NCI-H2107 (cell line): ENCODE measurements at places on chromosomes 6 and 20.

GRCh38 chr6:32416036-32416435 is 9.1 kb upstream of the BTNL2 start:
- DNase-seq = no peak

- no peak for DNase-seq
Measured at GRCh38 chr6:157484181-157484580, 103.2 kb downstream of the ZDHHC14 start.

DNA sequence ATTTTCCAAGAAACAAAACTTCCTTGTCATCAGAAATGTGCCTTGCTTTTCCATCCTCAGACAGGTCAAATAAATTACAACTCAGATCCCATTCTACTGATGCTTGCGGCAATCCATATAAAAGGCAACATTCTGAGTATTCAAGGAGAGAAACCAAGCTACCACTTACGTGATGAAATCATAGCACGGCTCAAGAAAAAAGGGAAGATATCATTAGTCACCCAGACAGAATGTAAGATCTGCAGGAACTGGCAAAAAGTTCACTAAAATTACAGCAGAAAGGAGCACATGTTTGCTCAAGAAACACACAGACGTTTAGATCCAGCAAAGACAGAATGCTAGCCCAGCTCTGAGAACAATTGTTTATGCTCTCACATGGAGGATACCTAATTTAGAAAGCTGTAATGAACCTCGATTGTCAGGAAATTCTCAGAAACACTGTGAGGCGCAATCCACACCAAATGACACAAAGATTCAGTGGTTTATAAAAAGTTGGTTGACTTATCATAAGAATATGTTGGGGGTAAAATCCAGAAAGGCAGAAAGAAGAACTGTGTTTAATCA is 304.2 kb downstream of the ADGRG6 start:
- no peak for DNase-seq

DNA sequence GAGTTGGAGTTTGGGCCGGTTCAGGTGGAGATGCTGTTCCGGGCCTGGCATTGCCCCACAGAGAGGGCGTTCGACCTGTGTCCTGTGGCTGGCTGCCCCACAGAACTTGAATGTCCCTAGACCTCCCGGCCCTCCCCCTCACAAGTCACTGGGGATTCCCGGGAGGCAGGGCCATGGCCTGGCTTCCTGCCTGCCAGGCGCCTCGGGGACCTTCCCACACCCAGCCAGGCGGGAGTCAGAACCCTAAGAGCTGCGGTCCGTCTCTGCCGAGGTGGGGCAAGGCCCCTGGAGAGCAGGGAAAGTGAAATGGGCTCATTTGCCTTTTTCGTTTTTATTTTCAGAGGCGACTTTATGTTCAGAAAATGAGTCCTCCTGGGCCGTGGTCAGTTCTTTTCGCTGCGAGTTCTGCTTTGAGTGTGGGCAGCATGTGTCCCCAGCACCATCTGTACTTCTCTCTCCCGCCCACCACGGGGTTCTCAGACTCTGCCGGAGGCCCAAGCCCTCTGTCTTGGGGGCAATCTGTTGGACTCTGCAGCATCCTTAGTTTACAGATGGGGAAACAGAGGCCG is 8.5 kb downstream of the RBM38 start:
- no peak for DNase-seq

GRCh38 chr20:63313349-63314014 is 20.5 kb downstream of the COL20A1 start:
- no peak for DNase-seq
